ENCODE measurements at places on chromosomes 1 and 21. TPM values are rescaled to one million over a fixed set of nuclear protein-coding genes. Genes with fewer than 3 reads are reported as not detected.

The ATAD3C gene
- total RNA-seq, result not detected

DNA sequence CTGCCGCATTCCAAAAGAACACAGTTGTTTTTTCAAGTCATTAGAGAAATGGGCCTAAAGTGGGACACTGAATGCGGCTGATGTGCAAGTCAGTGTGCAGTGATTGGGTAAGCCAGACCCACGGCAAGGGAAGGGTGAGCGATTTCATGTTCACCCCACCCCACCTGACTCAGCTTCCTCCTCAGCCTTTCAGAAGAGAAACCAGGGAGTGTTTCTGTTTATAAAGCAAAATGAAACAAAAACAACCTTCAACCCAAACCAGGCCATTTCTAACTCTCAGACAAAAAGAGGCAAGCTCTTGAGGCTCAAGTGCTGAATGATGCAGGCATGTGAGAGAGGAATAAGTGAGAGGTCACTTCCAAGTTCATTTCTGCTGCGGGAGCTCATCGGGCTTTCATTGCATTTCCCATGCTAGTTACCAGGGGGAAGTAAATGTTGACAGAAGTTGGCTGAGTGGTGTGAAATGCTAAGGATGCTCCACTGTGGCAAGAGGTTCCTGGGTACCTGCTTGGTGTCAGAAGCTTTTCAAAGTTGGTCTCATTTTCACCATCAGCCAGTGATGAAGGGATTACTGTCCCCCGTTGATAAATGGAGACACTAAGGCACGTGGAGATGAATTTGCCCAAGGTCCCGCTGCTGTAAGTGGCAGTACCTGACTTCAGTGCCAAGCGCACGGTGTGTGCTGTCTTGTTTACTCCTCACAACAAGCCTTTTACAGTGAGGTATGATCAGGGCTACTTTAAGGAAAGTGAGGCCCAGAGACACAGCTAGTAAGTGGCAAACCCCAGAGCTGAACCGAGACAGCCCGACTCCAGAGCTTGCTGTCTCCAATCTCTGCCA, 29.1 kb downstream of the STPG1 start:
- DNase-seq, result no peak

DNA sequence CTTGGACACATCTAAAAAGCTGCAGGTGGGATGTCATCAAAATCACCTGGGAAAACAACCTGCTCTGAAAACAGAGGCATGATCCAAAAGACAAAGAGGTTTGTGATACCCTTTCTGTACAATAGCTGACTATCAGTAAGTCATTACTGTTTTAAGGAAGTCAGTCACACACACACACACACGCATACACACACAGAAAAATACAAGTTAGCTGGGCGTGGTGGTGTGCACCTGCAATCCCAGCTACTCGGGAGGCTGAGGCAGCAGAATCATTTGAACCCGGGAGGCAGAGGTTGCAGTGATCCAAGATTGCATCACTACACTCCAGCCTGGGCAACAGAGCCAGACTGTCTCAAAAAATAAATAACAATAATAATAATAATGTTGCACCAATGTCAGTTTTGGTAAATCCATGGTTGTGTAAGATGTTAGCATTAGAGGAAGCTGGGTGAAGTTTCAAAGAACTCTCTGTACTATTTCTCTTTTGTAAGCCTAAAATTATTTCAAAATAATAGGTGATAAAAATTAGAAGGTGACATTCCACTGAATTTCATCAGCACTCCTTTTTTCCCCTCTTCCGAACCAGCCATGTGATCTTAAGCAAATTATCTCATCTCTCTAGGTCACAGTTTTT, 9.9 kb upstream of the HLCS start:
- DNase-seq, result no peak

GRCh38 chr1:17717594-17718535, 37.3 kb upstream of the ACTL8 start:
- DNase-seq, result no peak

GRCh38 chr1:6822530-6823359, 37.5 kb downstream of the CAMTA1 start:
- no peak for DNase-seq

GRCh38 chr1:153371231-153371630, 4.2 kb downstream of the S100A12 start:
- no peak for DNase-seq

GRCh38 chr1:20211511-20211931, 25.2 kb upstream of the PLA2G2C start:
- no peak for DNase-seq

DNA sequence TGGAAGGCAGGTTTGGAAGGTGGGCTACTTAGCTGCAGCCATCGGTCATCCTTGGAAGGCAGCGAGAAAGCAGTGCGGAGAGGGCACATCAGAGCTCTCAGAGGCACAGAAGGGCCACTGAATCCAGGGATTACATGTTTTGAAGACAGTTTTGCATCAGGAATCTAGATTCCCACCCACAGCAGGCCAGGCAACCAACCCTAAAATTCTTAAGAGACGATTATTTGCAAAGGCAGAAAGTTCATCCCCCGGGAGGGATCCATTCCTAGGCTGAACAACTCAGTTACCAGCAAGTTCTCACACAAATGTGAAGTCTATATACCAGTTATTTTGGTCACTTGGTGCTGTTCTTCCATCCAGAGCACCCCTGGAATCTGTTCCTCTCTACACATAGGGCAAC, 457.3 kb upstream of the VAMP3 start:
- no peak for DNase-seq

- peak; percentile 63 for DNase-seq
These were observed 28.5 kb upstream of the PKP1 start for GRCh38 chr1:201254625-201255478.
